Activated T-cell treated with anti-CD3 and anti-CD28 coated beads, Interleukin-2, amount 50 U/mL, for 72 hours (primary cell): ENCODE measurements at places on chromosomes 5 and 9.

GRCh38 chr5:84779186-84779585 lies 394.5 kb upstream of the EDIL3 start:
- H3K27me3 ChIP-seq = no peaks in the 10 kb centered on the region
- no peaks in the 10 kb centered on the region for H3K36me3 ChIP-seq
- no peak overlapping the region for H3K4me3 ChIP-seq
- no peak overlapping the region for H3K27ac ChIP-seq
- DNase-seq = no peak

GRCh38 chr9:133268335-133269056 lies 6.5 kb downstream of the ABO start:
- H3K27ac ChIP-seq = no peak overlapping the region
- H3K36me3 ChIP-seq = no peaks in the 10 kb centered on the region
- peaks cover 41% of the 10 kb centered on the region for H3K27me3 ChIP-seq
- no peak for DNase-seq
- H3K4me3 ChIP-seq = no peak overlapping the region
- H3K4me1 ChIP-seq = no peaks in the 10 kb centered on the region

- DNase-seq = no peak
- no peaks in the 10 kb centered on the region for H3K4me1 ChIP-seq
- no peak overlapping the region for H3K4me3 ChIP-seq
- H3K36me3 ChIP-seq = no peaks in the 10 kb centered on the region
These were observed 97.6 kb downstream of the FRMD3 start for GRCh38 chr9:83440641-83441040.

DNA sequence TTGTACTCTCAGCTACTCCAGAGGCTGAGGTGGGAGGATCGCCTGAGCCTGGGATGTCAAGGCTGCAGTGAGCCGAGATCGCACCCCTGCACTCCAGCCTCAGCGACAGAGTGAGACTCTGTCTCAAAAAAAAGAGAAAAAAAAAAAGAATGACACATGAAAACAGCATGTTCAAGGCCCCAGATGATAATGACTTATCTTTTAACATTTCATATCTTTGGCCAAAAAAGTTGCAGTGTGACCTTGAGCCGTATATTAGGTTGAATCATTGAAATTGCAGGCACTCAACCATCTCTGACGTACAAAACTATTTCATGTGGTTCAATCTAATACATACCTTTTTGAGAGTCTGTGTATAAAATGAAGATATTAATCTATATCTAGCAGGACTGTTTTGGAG lies 79.1 kb upstream of the CPEB4 start:
- H3K36me3 ChIP-seq = peaks cover 9% of the 10 kb centered on the region
- H3K27ac ChIP-seq = no peak overlapping the region
- H3K4me1 ChIP-seq = no peaks in the 10 kb centered on the region
- H3K27me3 ChIP-seq = no peaks in the 10 kb centered on the region
- no peak for DNase-seq

GRCh38 chr9:98491828-98492227 lies 216.9 kb downstream of the GABBR2 start:
- H3K4me1 ChIP-seq = no peaks in the 10 kb centered on the region
- H3K4me3 ChIP-seq = no peak overlapping the region
- H3K27ac ChIP-seq = no peak overlapping the region
- no peaks in the 10 kb centered on the region for H3K36me3 ChIP-seq
- DNase-seq = no peak
